Stimulated activated naive CD4-positive, alpha-beta T cell treated with Interleukin-2 at 50 U/mL for 16 hours (primary cell): ENCODE measurements at places on chromosomes 2 and 18.

- DNase-seq = no peak
These were observed 34.6 kb downstream of the ODC1 start for GRCh38 chr2:10413503-10413902.

- no peak for DNase-seq
These were observed 75.6 kb upstream of the TTN start for GRCh38 chr2:178882666-178883440.

GRCh38 chr2:25922501-25922900 is 44.2 kb upstream of the ASXL2 start:
- no peak for DNase-seq

- DNase-seq = no peak
These were observed 187.5 kb upstream of the MC4R start for GRCh38 chr18:60560071-60560470.

DNA sequence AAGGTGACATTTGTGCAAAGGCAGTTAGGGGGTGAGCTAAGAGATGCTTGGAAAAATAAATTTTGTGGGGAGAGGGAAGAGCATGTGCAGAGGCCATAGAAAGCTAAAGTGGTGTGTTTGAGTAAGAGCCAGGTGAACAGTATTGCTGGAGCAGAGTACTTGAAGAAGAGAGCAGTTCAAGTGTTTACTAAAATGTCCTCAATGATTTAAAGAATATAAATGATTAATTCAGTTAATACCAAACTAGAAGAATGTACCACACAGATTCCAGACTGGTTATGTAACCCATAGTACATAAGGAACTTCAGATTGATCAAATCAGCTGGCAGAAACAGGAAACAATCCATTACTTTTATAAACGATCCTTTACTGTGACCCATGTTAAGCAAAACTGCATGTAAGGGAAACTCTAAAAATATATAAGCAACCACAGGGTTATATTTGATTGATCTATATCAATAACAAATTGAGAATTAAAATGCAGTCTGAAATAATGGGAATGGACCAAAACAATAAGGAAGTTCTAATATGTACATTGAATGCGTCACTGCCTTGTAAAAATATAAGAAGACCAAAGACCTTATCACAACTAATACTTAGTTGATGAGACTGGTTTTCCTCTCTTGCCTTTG is 76.9 kb downstream of the LDAH start:
- DNase-seq = no peak

DNA sequence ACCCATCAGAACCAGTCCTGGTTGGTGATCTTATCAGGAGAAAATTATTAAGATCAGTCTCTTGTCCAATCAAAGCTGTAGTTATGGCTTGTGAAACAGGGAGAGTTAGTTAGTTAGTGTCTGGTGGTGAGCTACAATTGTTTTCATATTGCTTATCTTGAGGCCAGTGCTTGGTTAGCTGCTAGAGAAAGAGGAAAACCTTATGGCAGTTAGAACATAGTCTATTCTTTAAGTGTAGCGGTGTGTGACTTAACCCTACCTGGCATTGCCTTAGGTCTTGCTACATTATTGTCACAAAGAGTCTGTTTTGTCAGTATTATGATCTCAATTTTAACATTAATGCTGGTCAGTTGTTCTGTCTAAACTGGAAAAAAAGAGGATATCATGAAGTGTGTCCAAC is 11.5 kb upstream of the ABCA12 start:
- DNase-seq = no peak

DNA sequence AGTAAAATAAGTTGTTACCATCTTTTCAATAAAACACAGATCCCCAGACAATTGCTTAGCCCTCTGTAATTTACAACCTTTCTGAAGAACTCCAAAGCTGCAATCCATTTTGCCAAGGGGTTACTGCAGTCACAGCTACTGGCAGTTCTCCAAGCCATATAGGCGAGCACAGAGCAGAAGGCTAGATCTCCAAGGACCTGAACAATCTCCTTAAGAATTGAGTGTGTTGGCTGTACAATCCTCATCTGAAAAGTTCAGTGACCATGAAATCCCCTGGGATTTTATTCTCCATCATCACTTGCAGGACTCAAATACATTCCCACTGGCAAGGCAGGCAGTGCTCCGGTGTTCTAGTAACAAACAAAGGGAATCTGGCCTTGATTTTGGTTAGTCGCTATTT is 103.9 kb upstream of the LRP1B start:
- no peak for DNase-seq

DNA sequence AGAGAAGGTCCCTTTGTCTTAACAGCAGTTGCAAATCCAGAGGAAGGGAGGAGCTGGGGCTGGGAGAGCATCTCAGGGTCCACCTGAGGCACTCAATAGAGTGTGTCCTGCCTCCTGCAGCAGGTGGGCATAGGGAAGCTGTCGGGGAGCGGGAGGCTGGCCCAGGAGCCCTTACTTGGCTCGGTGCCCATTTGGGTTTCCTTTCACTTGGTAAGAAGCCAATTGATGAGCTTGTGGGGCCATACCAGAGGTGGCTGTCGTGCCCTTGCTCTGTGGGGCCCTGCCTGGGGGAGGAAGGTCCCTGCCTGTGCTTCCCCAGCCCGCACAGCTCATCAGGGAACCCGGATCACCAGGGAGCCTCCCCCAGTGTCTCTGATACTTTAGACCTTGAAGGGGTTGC is 229.7 kb downstream of the DYSF start:
- DNase-seq = no peak

DNA sequence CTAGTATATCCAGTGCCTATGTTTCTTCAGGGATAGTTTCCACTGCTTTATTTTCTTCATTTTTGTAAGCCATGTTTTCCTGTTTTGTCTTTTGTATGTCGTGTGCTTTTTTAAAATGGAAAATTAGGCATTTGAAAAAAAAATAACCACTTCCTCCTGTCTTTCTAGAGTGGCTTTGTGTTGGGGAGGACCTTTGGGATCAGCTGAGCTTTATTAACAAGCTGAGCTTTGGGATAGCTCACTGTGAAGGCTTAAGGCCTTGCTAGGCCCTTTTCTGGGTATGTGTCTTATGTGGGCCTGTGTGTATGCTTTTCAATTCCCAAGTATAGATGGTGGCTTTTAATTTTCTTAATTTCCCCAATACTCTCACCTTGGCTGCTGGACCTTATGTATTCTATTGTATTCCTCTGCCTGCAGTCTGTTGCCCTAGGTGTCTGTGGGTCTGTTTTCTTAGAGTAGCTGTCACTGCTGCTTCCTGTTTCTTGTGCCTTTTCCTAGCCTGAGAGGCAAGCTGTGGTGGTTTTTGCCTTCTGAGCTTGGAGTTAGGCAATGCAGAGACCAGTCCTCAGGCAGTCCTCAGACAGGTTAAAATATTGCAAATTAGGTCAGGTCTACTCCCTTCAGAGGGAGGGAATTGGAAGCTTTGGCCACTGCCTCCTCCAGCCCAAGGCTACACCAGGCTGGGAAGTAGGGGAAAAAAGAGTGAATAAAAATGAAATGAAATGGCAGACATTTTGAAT is 134.7 kb downstream of the LDLRAD4 start:
- no peak for DNase-seq

DNA sequence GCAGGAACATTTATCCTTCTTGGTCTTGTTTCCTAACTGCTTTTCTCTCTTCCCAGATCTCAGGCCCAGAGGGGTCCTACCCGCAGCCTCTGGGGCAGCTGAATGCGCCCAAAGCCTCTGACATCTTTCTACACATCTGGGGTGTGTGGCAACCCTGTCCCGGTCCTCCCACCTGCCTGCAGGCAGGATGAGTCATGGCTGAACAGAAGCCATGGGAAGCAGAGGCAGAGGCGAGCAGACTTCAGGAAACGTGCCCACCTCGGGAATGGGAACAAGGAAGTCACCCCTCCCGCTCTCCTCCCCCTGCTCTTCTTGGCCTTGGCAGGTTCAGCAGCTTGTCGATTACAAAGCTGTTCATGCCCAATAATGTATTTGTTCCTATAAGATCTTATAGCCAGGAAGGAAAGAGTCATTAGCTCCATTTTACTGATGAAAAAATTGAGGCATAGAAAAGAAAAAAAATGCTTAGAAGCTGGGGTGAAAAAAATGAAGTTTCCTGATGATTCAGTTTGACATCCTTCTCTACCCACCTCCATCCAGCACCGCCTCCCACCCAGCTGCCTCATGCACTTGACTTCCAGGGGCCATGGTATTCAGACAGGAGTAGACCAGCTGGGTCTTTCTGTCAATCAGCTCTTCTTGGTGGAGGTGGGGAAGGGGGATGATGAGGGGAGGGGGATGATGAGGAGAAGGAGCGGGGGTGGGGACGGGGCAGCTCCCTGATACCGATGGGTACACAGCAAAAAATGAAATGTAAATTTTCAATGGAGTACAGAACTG is 10.4 kb upstream of the KCNF1 start:
- no peak for DNase-seq

- DNase-seq = no peak
These were observed 143.5 kb upstream of the RBBP8 start for GRCh38 chr18:22789600-22789999.

DNA sequence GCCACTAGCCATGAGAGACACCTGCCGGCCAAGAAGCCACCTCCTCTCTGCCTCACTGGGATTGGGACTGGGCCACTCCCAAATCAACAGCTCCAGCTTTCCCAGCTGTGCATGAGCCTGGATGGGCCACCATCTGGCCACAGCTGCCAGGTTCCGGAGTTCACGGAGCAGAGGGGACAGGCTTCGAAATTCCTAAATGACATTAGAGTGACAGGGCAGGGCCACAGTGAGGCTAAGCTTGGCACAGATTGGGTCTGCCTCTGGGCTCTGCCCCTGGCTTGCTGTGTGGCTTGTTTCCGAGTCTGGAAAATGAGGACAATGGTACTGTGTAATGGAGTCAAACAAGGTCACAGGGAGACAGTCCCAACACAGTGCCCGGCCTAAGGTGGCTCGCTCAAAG is 6.5 kb downstream of the DIPK1C start:
- no peak for DNase-seq

DNA sequence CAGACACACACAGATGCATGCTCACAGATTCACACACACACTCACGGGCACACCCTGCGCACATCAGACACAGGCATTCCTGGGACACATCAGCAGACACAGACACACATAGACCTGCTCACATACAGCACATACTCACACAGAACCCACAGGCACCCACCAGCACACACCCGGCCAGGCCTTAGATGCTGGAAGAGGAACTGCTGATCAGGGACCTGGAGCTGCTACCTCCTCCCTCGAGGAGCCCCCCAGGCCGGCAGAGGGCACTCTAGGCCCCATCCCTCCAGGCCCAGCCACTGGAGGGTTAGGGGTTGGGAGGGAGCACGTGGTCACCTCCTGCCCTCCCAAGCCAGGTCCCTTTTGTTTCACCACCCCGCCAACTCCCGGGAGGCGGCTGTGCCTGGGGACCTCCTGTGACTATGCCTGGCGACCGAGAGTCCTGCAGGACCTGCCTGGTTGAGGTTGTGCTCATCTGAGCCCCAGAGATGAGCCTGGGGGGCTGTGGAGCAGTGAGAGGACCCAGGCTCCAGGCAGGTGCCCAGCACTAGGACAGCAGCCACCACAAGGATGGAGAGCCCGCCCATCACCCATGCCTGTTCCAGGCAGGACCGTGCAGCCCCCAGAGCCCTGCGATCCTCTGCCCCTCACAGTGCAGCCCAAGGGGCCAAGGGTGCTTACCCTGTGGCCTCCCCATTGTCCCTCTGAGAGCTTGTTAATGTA is 21.0 kb upstream of the PTMA start:
- DNase-seq = peak; percentile 47

- no peak for DNase-seq
These were observed 144.6 kb downstream of the ATL2 start for GRCh38 chr2:38232454-38232853.

GRCh38 chr2:197232010-197232409 is 78.6 kb downstream of the ANKRD44 start:
- DNase-seq = no peak

- no peak for DNase-seq
These were observed 10.0 kb upstream of the THADA start for GRCh38 chr2:43605851-43606250.

- DNase-seq = no peak
These were observed at the start of gene FLACC1 for GRCh38 chr2:201357221-201357620. Gene FLACC1, minus strand, starts transcription at chr2:201357345. Its CDS starts 5,941 bp downstream, at chr2:201351404.

DNA sequence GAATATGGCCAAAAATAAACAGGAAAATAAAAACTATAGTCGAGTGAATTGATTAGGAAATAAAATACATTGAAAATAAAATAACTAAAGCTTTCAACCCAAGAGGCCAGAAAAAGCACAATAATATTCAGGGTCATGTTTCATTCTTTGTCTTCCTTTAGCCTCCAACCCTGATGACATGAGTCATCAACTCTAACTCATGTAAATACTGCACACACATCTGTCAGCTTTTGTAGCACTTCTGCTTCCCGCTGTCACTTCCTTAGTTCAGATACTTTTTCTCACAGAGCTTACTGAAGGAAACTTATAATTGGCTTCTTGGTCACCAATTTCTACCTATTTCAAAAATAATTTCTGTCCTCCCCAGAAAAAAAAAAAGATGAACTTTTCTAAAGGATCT is 112.8 kb downstream of the UPP2 start:
- DNase-seq = no peak

DNA sequence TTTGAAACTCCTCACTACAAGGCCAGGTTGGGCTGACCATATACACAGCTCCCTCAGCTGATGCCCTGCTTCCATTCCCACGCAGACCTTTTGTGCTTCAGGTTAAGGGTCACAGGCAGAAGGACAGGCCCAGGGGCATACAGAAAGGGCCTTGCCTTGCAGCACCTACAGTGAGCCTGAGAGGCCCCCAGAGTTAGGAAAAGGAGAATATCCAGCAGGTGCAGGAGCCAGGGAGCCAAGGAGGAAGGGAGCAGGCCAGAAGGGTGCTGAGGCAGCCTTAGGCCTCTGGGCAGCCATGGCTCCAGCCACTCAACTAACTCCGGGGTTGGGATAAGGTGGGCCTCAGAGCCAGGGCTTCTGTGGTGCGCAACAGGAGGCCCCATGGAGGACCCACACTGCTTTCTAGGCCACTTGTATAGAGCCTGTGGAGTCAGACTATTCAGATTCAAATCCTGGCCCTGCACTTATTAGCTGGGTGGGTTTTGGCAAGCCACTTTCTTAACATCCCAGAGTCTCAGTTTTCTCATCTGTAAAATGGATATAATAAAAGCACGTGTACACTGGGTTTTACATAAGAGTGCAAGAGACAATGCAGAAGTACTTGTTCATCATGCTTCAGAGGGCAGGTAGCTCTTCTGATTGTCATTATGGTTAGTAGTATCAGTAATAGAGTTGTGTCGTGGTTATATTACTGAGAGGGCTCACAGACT is 214.6 kb upstream of the HAAO start:
- DNase-seq = no peak

GRCh38 chr2:185854885-185855284 is 116.3 kb downstream of the FSIP2 start:
- DNase-seq = no peak

GRCh38 chr2:19936203-19936602 is 34.4 kb upstream of the TTC32 start:
- no peak for DNase-seq

- no peak for DNase-seq
These were observed 481.2 kb downstream of the NUP35 start for GRCh38 chr2:183605440-183605839.

- DNase-seq = peak; percentile 95
These were observed at the start of gene TRMT61B for GRCh38 chr2:28870146-28870891. Gene TRMT61B, minus strand, starts transcription at chr2:28870309. Its CDS starts 32 bp downstream, at chr2:28870277.

- DNase-seq = no peak
These were observed 555.6 kb upstream of the ZEB2 start for GRCh38 chr2:145075454-145076062.
